Psoas muscle (tissue), 8 donors: ENCODE measurements at places on chromosomes 13 and 19. TPM values are rescaled to one million over a fixed set of nuclear protein-coding genes. Genes with fewer than 3 reads are reported as not detected.

The OLFM4 gene
- polyA plus RNA-seq, result 0.25 TPM

The UQCR11 gene
- polyA plus RNA-seq, result 334 TPM

The KIR2DL1 gene
- polyA plus RNA-seq, result 0.03 TPM

The CGB3 gene
- polyA plus RNA-seq, result not detected

The MCEMP1 gene
- 0.35 TPM for polyA plus RNA-seq

The FCER2 gene
- not detected for polyA plus RNA-seq

The SOX1 gene
- polyA plus RNA-seq, result not detected

The COLGALT1 gene
- 34.8 TPM for polyA plus RNA-seq

The CCDC194 gene
- not detected for polyA plus RNA-seq

The CGB1 gene
- polyA plus RNA-seq, result not detected

The NANOS2 gene
- polyA plus RNA-seq, result not detected

The IGFL3 gene
- not detected for polyA plus RNA-seq

The AMH gene
- polyA plus RNA-seq, result 0.53 TPM

The SKA3 gene
- polyA plus RNA-seq, result 0.21 TPM

The TNFSF9 gene
- 0.57 TPM for polyA plus RNA-seq

The ZNF98 gene
- 0.03 TPM for polyA plus RNA-seq

The TTC9B gene
- polyA plus RNA-seq, result not detected

The ZNF534 gene
- 0.07 TPM for polyA plus RNA-seq

The TMEM255B gene
- 3.1 TPM for polyA plus RNA-seq

The RDH8 gene
- not detected for polyA plus RNA-seq

The MADCAM1 gene
- polyA plus RNA-seq, result 0.08 TPM

The COL5A3 gene
- polyA plus RNA-seq, result 8.9 TPM

The KCNC3 gene
- polyA plus RNA-seq, result 1.1 TPM

The CD22 gene
- polyA plus RNA-seq, result 0.14 TPM

The ZNF260 gene
- 1.9 TPM for polyA plus RNA-seq

The IER2 gene
- 62.7 TPM for polyA plus RNA-seq

The ZNF723 gene
- polyA plus RNA-seq, result not detected

The AZU1 gene
- not detected for polyA plus RNA-seq

The CCDC8 gene
- 0.51 TPM for polyA plus RNA-seq

The PABPC3 gene
- polyA plus RNA-seq, result 0.04 TPM

The ZNF558 gene
- polyA plus RNA-seq, result 13.7 TPM

The EID2B gene
- polyA plus RNA-seq, result 9.0 TPM

The PSG11 gene
- polyA plus RNA-seq, result not detected

The LYPD3 gene
- 0.12 TPM for polyA plus RNA-seq

The PRR12 gene
- 5.0 TPM for polyA plus RNA-seq

The SCEL gene
- not detected for polyA plus RNA-seq

The MAMSTR gene
- polyA plus RNA-seq, result 8.4 TPM

The CALR3 gene
- polyA plus RNA-seq, result 0.07 TPM

The CYSLTR2 gene
- polyA plus RNA-seq, result 0.01 TPM

The KLK2 gene
- polyA plus RNA-seq, result not detected

The STK24 gene
- polyA plus RNA-seq, result 39.6 TPM

The IZUMO2 gene
- polyA plus RNA-seq, result not detected

The CCDC169 gene
- 0.17 TPM for polyA plus RNA-seq

The NMRK2 gene
- polyA plus RNA-seq, result 45.2 TPM

The VSTM2B gene
- polyA plus RNA-seq, result not detected
